Esophagus mucosa (tissue), 1 donor: ENCODE measurements at places on chromosomes 16 and 17. TPM values are rescaled to one million over a fixed set of nuclear protein-coding genes. Genes with fewer than 3 reads are reported as not detected.

- no peak for ATAC-seq
Observed at GRCh38 chr17:49510059-49510719, 15.1 kb downstream of the NGFR start.

DNA sequence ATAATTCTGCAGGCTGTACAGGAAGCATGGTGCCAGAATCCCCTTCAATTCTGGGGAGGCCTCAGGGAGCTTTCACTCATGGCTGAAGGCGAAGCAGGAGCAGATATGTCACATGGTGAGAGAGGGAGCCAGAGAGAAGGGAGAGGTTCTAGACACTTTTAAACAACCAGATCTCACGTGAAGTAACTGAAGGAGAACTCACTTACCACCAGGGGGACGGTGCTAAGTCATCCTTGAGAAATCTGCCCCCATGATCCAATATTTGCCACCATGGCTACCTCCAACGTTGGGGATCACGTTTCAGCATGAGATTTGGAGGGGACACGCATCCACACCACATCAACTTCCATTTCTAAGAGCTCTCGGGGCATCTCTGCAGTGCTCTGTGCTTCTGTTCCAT lies 37.4 kb upstream of the GNA13 start:
- no peak for ATAC-seq

GRCh38 chr16:61936522-61936921 lies 99.7 kb downstream of the CDH8 start:
- no peak for ATAC-seq

Gene TSPOAP1
- total RNA-seq = 2.6 TPM

Gene CLDN7
- 279 TPM for total RNA-seq
